ENCODE measurements at places on chromosomes 13 and 19.

- no peak for DNase-seq
These were observed 155.5 kb downstream of the PCCA start for GRCh38 chr13:100244431-100244830.

DNA sequence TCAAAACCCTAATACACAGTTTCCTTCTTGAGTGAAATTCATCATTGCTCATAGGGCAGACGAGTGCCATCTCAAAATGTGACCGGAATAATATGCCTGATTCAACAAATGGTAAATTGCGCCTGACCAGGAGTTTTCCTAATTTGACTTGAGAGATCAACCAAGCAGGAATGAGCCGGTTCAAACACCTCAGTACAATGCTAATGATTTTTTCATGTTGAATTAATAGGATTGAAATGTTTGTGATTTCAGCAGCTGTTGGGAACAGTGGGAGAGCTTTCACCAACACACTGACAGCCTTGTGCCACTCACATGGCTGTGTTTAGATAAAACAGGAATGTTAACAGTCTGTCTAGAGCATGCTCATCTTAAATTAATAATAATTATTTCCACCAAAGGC lies 484.8 kb downstream of the PCDH9 start:
- DNase-seq: no peak

GRCh38 chr19:42402376-42403116 lies 12.4 kb upstream of the CNFN start:
- no peak for DNase-seq

GRCh38 chr13:60758637-60759036 lies 361.6 kb downstream of the TDRD3 start:
- no peak for DNase-seq

- no peak for DNase-seq
These were observed 22.5 kb downstream of the SERP2 start for GRCh38 chr13:44395976-44396694.

- no peak for DNase-seq
These were observed 66.1 kb upstream of the TSHZ3 start for GRCh38 chr19:31415322-31415721.

- DNase-seq: no peak
These were observed 397.8 kb downstream of the SLITRK5 start for GRCh38 chr13:88068975-88069374.

DNA sequence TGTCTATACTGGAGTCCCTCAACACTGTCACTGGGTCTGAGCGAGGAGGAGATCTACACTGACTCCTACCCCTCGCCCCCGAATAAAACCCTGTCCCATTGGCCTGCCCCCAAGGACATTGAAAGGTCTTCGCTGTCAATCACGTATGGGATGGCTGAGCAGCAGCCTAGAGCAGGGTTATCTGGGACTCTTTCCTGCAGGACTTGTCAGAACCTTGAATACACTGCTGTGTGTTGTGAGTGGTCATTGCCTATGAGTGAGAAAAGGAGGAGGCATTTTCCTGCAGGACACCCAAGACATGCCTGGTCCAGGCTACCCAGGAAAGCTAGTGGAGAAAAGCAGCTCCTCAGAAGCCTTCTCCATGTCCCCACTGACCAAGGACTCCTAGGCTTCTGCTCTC lies 9.6 kb downstream of the PVR start:
- no peak for DNase-seq

GRCh38 chr13:51823863-51824262 lies 19.9 kb upstream of the DHRS12 start:
- DNase-seq: no peak

- DNase-seq: no peak
These were observed 4.3 kb upstream of the AKAP8L start for GRCh38 chr19:15423130-15423529.

- no peak for DNase-seq
These were observed 1.8 kb downstream of the MBNL2 start for GRCh38 chr13:97223711-97224541.

DNA sequence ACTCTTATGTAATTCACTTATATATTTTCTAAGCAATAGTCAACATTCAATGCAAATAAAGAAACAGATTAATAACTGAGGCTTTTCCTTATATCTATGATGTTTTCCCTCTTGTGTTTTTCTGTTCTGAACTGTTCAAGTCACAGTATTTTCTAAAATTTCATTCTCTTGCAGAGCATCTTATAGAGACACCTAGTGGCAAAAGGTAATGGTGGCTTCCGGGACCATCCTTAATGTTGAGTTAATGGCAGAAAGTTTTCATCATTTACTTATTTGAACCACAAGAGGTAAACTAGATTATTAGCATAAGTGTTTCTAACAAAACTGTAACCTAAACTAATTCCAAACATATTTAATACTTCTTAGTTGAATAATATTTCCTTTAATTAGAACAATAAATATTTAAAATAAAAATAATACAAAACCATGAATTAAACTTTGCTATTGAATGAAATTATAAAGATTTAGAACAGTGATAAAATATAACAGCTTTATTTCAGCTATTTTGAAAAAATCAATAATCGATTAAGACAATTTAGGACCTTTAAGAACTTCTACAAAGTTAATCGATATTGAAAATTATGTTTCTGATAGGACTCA lies 1.7 kb upstream of the SLITRK5 start:
- no peak for DNase-seq

DNA sequence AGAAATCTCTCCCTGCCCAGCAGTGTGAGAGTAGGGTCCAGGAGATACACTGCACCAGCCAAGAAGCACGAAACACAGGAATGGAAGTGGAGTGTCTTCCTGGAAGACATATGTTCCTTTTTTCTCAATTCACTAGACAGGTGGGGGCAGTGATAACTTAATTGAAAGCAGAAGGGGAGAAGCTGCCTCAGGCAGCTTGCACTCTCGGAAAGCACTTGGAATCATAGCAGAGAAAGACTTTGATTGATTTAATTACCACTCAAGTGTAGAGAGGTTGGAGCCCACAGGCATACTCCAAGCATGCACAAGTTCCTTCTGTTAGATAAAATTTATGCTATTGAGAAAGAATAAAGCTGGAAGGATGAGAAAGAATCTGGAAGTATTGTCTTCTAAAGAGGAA lies 249.4 kb downstream of the SLITRK6 start:
- no peak for DNase-seq

DNA sequence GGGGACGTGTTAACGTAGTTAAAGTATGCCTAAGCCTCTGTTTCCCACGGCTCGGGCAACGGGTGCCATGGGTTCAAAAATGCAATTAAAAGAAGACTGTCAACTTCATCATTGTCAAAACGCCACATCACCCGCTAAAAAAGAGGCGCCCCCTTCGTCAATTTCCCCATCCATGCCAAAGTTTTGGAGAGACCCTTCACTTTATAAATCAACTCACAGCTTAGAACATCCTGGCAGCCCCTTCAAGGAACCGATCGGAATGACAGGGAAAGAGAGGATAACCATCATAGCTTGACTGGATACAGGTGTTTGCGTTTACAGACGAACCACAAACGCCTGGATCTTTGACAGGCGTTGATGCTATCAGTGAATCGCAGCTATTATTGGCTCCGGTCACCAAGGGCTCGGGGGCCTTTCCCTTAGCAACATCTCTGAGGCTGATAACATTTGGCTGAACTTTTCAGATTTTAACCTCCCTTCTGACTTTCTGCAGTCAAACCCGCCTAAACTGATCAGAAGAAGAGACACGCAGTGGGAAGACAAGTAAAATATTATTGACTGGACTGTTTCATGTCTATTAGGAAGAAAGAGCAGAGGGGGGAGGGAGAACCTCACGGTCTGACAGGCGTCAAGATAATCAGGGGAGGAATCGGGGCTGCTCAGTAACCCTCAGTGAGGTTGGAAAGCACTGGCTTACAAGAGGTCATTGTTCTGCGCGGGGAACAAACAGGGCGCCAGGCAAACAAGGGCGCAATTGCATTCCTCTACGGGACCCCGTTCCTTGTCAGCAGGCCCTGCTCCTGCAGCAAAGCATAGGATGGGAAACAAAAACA lies 322.5 kb upstream of the ZNF507 start:
- no peak for DNase-seq

GRCh38 chr13:56986121-56986520 lies 154.6 kb upstream of the PRR20A start:
- DNase-seq: no peak

- DNase-seq: no peak
These were observed 23.1 kb downstream of the SIAH3 start for GRCh38 chr13:45828256-45828968.

- DNase-seq: no peak
These were observed 38.5 kb upstream of the FGF14 start for GRCh38 chr13:102440259-102440936.

- no peak for DNase-seq
These were observed 1396.4 kb downstream of the EFNB2 start for GRCh38 chr13:105139048-105139379.

DNA sequence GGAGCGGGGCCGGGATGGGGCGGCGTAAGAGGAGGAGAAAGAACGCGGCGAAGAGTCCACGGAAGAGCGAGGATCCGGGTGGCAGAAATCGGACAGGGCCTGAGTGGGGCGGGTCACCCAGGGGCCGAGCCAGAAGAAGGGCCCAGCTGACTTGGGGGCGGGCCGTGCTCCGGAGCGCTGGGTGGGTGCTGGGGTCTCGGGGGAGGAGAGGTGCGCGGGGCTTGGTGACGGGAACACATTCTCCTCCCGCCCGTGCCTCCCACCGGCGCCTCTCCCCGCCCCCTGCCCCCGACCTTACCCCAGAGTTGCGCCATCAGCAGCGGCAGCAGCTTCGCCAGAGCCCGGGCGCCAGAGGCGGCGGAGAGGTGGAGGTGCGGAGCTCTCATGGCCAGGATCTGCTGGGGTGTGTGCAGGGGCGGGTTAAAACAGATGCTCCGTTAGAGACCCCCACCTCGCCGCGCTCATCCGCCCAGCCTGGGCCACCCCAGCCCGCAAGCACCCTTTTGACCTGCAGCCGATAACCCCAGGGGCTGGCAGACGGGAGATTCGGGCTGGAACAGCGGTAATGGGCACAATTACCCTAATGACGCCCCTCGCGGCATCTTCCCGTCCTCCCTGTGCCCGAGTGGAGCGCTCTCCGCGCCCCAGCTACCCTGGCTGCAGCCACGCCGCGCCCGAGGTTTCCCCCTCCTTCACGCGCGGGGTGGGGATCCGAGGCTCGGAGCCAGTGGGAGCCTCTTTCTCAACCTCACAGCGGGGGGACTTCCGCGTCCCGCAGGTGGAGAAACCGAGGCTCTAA lies 565 bp downstream of the KLK10 start:
- no peak for DNase-seq

DNA sequence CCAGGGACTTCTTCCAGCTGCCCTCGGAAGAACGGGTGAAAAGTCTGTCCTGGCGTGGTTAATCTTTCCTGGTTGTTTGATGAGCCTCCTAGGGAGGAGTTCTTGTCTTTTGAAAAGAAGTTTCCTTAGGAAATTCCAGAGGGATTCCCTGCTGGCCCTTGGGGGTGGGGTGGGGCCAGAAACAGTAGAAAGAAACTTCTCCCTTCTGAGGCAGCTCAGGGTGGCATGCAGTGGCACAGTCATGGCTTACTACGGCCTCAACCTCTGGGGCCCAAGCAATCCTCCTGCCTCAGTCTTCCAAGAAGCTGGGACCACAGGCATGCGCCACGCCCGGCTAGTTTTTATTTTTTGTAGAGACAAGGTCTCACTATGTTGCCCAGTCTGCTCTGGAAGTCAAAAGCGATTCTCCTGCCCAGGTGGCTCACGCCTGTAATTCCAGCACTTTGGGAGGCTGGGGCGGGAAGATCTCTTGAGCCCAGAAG lies 1.5 kb downstream of the ZNF101 start:
- DNase-seq: no peak

DNA sequence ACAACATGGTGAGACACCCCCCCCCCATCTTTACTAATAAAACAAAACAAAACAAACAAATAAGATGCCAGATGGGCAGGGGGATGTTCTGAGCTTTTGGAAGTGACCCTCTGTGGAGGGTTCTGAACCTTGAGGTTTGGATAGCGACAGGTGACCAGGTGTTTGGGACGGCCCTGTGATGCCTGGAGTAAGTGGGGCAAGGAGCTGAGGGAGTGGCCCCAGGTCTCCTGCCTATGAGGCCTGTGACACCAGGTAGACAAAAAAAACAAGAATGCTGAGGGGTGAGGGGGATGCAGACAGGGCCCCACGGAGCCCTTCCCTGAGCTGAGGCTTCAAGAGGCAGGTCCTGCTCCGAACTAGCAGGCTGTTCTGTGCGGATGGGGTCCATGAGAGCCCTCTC lies 9.2 kb downstream of the ADGRE2 start:
- no peak for DNase-seq

DNA sequence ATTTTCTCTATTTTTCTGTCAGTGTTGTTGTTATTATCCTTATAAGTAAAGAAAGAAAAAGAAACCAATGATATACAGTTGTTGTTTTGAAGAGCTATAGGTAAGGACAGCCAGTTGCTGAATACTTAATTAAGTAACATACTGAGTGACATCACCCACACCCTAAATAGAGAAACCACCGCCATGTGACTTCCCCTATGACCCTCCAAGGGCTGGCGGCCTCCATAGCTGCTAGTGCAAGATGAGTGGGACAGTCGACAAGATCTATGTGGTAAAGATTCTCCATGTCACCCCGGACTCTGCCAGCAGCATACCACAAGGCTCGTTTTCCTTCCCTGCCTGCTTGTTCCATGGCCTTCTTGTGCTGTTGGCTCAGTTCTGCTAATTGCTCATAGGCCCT lies 221.1 kb downstream of the DNAJC15 start:
- DNase-seq: no peak

DNA sequence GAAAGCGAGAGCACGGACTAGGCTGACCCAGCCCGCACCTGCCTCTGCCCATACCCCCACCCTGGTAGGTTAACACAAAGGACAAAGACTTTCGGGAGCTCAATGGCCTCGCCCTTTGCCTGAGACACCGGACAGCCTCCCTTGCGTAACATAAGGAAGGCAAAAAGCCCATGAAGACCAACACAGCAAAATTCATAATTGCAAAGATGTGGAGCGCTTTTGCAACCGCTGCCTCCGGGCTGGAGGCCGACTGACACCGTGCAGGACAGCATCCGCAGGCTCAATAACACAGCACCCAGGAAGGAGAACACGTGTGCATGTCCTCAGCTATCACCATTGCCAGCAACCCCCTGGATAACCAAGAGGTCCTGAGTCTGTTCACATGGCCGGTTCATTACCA lies 15.4 kb downstream of the LILRA1 start:
- DNase-seq: no peak

- no peak for DNase-seq
These were observed 144.4 kb downstream of the DIAPH3 start for GRCh38 chr13:60019119-60019993.

DNA sequence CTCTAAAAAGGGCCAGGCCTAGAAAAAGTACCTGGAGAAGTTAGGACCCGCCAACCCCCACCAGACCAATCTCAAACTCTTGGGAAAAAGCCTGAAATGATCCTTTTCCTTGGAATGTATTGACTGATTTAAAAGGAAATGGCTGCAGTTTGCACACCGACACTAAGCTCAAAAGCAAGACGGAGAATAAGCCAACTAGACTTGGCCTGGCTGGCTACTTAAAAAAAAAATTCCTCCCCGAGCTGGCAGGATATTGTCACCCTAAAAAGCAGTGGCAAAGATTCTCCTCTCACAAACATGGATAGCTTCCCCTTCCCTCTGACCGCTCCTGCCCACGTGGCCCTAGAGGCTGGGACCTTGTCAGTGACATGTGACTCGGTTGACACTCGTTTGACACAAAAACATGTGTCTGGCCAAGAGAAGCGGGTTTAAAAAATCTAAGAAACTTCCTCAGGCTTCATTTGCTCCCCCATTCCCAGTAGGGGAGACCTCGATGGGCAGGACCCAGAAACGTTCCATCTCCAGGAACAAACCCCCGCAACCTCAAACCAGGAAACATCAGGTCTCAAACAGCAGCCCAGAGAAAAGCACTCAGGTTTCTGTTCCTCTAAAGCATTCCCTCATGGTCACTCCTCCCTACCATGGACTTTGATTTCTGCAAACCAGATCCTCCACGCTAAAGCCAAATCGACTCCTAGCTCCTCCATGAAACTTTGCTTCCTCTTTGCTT lies 1.3 kb downstream of the RFX1 start:
- DNase-seq: no peak
